ENCODE measurements at places on chromosomes 2 and 18.

GRCh38 chr2:33110461-33110860, 163.7 kb downstream of the LTBP1 start:
- no peak for DNase-seq

DNA sequence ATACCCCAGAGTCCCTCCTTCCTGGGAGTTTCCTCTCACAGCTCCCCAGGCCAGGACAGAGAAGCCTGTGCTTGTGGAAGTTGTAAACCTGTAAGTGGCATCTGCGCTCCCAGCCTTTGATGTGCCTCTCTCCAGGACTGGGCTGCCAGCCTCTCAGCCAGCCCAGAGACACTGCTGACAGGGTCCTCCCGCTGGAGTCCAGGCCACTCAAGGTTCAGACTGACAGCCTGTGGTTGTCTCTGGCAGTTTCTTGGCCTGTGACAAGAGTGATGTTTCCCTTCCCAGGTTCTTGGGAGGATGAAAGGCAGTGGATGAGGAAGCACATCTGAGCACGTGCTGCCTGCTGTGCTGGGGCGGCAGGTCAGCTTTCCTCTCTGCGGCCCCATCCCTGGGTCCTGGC, 3.0 kb downstream of the SLC35F6 start:
- no peak for DNase-seq

DNA sequence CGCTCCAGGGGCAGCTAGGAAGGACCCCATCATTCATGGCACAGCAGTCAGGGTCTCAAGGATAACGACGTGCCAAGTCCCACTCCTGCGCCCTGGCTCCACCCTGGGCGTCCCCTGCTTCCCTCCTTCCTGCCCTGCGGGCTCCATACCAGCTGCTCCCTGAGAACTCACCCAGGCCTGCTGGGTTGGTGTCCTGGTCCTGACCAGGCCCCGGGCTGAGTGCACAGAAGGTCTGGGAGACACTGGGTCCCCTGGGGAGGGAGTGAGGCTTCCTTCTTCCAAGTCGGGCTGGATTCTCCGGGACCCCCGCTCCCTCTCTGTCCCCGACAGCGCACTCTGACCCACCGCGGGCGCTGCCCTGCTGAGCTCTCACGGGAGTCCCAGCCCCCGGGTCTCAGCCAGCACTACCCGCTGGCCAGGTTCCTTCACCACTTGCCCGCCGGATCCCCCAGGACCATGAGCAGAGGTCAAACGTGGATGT, 160.2 kb downstream of the PXDN start:
- no peak for DNase-seq

DNA sequence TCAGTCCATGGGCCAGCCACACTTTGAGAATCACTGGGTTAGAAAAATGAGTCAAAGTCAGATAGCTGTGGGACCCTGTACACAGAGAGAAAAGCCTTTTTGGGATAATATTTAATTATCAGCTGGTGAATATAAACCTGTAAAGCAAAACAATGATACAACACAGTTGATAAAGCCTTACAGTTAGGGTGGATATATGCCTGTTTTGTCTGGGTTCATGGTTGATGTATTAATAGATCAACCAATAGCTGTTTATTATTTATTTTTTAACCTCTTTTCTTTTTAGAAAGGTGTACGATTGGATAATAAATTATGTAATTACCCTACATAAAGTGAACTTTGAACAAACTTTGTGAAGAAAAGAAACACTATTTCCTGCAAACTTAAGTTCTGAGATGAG, 145.6 kb downstream of the TDRD15 start:
- no peak for DNase-seq

GRCh38 chr2:232350804-232351685, 27.5 kb upstream of the ALPP start:
- DNase-seq = no peak

DNA sequence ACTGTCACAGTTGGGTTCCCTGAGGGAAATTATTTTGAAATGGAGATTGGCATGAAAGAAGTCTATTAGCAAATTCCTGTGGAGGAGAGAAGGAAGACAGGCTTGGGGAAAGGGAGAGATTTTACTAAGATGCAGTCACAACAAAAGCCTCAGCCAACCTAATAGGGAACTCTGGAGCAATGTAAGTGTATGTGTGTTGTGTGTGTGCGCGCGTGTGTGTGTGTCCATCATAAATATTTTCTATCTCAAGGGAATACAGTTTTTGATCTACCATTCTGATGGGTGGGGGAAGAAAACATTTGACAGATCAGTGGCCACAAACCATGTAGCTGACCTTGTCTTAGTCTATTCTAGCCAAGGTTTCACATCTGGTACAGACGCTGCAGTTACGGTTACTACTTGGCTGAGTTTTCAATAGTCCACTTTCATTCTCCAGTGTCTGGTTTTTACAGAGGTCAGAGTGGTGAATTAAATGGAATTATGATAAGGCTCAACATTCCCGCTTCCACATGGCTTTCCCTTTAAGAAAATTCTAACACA, 72.6 kb downstream of the MREG start:
- DNase-seq = no peak

GRCh38 chr2:14896330-14897030, 264.0 kb downstream of the LRATD1 start:
- no peak for DNase-seq

- no peak for DNase-seq
These were observed 42.1 kb upstream of the REL start for GRCh38 chr2:60839126-60839813.

- no peak for DNase-seq
These were observed 33.9 kb downstream of the RAB31 start for GRCh38 chr18:9741793-9742523.

DNA sequence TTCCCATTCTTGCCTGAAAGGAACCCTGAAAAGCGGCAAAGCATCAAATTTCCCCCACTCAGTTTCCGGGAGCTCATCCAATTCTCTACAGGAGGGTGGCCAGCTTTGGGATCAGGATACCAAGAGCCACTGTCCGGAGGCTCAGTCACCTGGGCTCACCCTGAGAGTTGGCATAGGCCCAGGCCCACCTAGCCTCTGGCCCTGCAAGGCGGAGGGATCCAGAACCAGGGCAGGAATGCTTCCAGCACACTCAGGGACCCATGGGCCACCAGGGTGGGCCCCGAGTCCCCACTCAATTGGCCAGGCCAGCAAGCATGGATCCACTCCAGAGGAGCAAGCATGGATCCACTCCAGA, 432.9 kb upstream of the MYT1L start:
- no peak for DNase-seq

DNA sequence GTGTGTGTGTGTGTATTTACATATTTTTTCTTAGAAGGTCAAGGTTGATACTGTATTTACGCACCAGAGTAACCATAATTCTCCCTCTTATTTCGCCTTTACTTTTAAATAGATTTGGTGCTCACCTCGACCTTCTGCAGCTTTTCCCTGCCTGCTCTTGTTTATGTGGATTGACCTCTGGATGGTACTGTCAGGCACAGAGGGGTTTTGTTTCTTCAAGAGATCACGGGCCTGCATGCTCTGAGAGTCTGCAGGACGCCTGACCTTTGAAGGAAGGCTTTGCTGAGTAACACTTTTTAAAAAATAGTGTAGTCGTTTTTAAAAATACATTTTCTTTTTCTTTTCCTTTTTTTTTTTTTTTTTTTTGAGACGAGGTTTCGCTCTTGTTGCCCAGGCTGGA, 18.1 kb upstream of the EFHD1 start:
- DNase-seq = no peak

GRCh38 chr2:62178741-62179271, 17.1 kb upstream of the B3GNT2 start:
- DNase-seq = no peak

GRCh38 chr2:68796295-68796905, 61.8 kb downstream of the ARHGAP25 start:
- no peak for DNase-seq

GRCh38 chr2:181172676-181173075, 192.3 kb downstream of the UBE2E3 start:
- DNase-seq = no peak

DNA sequence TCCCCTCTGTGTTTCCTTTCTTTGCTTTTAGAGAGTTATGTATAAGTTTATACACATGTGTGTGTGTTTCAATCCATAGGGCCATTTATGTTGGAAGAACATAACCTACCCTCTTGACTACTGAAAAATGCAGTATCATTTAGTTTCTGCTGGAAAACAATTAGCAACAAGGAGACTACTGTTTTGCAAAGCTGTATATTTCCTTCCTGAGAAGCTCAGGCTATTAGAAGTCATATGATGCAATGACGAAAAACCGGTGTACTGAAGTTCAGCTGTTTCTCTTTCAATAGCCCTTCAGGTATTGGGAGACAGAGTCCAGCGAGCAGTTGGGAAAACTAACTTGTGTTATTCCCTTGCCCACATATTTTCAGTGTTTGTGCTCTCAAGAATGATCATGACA, 447.7 kb upstream of the GYPC start:
- DNase-seq = no peak

DNA sequence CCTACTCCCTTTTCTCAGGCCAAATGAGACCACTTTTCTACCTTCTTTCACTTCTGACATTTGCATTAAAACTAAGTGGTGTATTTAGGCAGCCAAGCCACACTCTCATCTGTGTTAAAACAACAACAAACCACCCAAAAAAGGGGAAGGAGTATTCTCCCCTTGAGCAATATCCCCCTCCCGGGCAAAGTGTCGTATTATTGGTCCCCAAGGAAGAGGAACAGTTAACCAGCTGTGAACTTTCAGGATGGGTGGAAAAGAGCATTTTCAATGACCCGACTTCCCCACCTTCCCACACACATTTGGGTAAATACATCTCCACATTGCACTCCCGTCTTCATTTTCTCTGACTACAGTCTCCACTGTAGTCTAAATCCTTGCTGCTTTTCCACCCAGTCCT, 44.3 kb downstream of the FEZ2 start:
- no peak for DNase-seq

GRCh38 chr2:235007664-235008457, 56.0 kb downstream of the SH3BP4 start:
- DNase-seq = no peak

GRCh38 chr18:40860189-40860588, 1094.8 kb upstream of the PIK3C3 start:
- no peak for DNase-seq

DNA sequence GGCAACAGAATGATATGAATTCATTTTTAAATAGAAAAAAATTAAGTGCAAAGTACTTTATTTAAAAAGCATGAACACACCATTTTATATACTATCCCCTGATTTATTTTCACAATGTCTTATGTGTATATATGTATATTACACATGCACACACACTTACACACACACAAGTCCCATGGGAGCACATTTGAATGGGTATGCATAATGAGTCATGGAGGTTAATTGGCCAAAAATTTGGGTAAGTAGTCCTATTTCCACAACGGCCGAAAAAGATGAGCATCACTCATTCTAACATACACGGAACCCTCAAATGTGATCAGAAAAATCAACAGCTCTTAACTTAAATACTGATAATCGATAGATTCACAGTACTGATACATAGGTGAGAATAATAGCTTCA, 97.4 kb upstream of the NABP1 start:
- no peak for DNase-seq

DNA sequence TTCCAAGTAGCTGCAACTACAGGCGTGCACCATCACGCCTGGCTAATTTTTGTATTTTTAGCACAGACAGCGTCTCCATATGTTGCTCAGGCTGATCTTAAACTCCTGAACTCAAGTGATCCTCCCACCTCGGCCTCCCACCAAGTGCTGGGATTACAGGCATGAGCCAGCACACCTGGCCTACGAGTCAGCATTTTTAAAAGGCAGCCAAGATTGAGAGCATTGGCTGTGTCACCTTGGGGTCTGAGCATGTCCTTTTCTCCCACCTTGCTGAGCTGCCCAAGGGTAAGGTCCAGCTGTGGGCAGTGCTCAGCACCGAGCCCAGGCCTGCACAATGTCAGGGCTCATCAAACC, 142.8 kb upstream of the LMAN1 start:
- peak; percentile 6 for DNase-seq

DNA sequence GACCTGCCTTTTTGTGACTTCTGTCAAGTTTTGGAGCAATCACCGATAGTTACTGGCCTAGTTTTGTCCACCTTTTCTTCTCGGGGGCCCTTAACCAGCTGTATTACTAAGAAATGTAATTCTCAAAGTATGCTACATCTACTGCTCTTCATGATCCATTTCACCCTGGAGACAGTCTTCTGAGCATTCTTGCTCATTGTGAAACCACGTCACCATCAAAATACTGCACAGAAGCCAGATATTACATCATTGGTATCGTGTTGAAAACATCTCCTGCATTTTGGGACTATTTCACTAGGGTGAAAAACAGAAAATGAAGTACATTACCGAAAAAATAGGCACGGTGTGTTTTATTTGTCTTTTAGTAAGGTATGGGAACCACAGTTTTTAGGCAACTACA, 11.7 kb downstream of the LYPD6B start:
- DNase-seq = peak; percentile 9

GRCh38 chr2:188245230-188245629, 46.4 kb upstream of the GULP1 start:
- peak; percentile 4 for DNase-seq

DNA sequence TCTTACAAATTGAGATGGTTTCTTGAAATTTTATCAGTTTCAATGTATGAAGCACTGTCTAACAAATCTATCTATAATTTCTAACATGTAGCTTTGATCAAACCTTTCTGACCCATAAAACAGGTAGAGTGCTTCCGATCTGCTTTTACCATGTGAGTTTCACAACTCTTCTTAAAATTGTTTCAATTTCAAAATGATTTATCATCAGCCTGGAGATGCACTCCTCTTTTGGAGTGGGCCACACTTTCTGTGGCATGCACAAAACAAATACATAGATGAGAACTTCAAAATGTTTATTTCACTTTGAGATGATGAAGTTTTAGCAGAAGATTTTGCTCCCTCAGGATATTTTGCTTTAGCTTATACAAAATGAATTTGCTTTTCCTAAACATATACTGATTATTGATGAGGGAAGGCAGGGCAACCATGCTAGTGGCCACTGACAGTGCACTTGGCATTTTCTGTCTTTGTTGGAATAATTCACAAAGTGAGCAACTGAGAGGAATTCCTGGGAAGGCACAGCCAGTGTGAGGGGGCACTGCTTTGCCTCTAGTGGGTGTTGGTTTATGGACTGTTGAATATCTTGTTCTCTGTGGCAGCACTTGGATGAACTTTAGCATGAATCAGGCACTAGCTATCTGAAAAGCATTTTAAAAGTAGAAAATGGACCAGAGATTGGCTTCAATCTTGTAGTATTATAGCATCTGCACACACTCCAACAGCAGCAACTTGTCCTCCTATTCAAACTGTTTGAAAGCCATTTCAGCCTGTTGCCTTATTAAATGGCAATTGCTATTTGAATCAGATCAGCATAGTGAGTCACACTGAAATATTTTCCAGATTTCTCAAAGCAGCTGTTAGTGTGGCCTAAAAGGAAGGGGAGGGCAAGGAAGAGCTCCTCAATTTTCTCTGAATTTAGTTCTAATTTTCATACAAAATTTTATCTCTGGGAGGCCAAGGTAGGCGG, 193.2 kb downstream of the CCDC85A start:
- peak; percentile 3 for DNase-seq

DNA sequence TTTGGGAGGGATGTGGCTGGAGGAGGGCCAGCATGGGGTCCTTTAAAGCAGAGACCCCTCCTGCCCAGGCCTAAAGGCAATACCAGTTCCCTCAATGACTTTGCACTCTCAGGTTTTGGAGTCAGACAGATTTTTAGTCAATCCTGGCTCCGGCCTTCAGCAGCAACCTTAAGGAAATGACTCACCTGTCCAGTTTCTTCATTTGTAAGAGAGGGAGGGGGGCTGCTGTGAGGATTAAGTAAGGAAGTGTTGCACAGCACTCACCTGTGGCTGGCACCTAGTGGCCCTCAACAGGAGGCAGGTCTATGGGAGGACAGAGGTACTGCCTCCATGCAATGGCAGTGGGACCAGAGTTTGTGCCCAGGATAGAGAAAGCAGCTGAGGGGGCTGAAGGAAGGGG, 13.7 kb downstream of the CNGA3 start:
- no peak for DNase-seq

Data from NCI-H226 (cell line).